Activated effector memory CD4-positive, alpha-beta T cell treated with anti-CD3 and anti-CD28 coated beads, Interleukin-2, amount 50 U/mL, for 16 hours (primary cell): ENCODE measurements at places on chromosomes 12 and 14.

DNA sequence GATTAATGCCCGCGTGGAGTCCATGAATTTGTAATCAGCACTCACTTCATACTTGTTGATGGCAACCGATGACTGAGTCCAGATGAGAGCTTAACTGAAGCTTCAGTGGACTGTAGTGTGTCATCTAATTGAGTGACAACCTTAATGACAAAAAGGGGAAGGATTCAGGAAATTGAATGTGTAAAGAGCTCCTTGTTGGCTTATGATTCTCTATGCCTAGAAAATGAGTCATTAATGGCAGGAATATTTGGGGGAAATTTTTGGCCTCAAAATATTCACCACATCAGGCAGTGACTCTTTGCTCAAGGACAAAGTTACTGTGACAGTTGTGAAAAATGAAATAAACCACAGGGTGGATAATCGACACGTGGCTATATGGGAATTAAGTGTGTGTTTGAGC lies 55.3 kb upstream of the STON2 start:
- DNase-seq, result no peak

- DNase-seq, result no peak
Measured at GRCh38 chr12:13472690-13473089, 276.2 kb downstream of the EMP1 start.

GRCh38 chr14:77198561-77198960 lies 17.0 kb downstream of the TMEM63C start:
- DNase-seq, result no peak

DNA sequence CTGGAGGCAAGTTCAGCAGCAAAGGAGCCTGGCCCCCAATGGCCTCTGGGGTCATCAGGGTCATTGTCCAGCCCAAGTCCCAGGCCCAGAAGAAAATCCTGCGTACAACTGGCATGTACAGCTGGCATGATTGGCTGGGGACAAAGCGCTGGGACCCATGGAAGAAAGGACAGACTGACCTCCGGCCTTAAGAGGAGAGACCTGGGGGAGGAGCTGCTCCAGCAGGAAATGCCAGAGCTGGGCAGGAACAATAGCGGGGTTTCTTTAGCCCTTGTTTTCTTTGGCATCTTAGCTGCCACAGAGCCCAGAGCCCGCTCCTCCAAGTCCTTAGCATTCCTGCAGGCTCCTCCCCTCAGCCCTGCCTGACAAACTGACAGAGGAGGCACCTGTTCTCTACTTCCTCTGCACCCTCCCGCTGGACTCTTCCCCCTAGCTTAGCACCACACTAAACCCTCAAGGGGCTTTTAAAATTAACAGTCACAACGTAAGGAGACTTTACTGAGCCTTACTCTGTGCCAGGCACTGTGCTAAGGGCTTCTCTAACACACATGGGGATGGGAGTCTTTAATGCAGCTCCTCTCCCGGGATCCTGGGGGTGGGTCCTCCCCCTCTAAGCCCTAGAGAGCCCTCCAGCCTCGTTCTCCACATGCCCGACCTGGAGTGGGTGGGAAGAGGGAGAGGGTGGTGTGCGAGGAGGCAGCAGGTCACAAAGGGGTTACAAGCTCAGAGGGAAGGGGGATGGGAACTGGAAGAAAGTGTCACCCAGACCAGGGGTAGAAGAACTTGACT lies 1.8 kb upstream of the AQP5 start:
- DNase-seq, result no peak

GRCh38 chr12:56437430-56438176 lies 11.6 kb downstream of the TIMELESS start:
- DNase-seq, result no peak

DNA sequence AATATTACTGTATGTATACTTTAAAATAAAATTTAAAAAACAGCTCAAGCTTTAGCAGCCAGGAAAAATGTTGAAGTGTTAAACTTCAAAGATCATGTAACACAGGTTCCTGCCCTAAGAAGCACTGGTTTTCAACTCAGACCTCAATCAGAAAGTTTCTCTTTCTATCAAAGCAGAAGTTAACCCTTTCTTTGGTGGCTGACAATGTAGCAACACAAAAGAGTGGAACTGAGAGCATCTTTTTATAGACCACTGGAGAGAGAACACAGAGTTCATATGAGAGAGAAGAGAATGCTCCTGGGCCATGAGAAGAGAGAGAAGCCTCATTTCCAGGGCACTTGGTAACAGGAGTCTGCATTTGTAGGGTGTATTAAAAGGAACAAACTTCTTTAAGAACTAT lies 42.2 kb upstream of the KTN1 start:
- no peak for DNase-seq
